ENCODE measurements at places on chromosomes 2 and 18.
A peak's percentile ranks its signal among the peaks of the same experiment; 100 is the strongest.

- DNase-seq: no peak
Measured at GRCh38 chr18:36315736-36316135, 18.2 kb downstream of the FHOD3 start.

DNA sequence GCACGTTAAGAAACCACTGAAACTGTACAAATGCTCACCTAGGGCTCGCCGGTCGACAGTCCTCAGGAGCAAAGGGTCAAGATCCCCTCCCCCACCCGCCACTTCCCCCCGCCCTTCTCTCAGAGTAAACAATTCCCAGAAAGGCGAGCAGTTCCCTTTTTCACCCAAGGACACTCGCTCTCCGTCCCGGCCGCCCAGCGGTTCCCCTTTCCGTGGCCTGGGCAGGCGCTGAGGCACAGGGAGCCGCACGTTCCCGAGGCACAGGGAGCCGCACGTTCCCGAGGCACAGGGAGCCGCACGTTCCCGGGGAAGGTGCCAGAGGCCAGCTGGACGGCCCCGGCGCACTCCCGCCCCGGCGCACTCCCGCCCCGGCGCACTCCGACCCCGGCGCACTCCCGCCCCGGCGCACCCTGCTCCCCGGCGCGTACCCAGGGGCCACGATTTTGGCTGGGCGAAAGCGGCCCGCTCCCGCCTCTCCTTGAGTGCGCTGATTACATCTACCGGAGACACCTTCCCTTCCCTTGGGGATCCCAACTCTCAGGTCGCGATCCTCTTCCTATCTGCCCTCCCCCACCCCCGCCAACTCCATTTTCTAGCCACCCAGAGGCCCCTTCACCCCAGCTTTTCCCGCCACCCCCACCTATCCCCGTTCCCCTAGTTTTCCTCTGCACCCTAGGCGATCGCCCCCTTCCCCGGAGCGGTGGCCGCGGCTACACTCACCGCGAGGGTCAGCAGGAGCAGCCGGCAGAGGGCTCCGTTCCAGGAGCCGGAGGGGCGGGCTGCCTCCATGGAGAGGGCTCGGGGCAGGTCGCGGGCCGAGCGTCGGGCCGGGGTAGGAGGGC, 817 bp downstream of the DSC2 start:
- DNase-seq: no peak

DNA sequence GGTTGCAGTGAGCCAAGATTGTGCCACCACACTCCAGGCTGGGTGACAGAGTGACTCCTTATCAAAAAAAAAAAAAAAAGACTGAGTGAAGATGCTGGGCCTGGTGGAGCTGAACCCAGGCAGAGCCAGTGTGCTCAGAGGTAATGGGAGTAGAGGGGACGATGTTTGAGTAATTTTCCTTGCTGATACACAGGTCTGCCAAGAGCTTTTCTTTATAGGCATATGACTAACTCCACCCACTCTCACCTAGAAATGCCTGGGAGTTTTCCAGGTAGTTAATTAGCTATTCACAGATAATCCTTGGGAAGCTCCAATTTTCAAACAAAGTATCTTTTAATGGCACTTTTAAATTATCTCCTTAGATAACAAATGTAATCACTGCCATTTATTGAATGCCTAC, 33.4 kb upstream of the ACSL3 start:
- no peak for DNase-seq

DNA sequence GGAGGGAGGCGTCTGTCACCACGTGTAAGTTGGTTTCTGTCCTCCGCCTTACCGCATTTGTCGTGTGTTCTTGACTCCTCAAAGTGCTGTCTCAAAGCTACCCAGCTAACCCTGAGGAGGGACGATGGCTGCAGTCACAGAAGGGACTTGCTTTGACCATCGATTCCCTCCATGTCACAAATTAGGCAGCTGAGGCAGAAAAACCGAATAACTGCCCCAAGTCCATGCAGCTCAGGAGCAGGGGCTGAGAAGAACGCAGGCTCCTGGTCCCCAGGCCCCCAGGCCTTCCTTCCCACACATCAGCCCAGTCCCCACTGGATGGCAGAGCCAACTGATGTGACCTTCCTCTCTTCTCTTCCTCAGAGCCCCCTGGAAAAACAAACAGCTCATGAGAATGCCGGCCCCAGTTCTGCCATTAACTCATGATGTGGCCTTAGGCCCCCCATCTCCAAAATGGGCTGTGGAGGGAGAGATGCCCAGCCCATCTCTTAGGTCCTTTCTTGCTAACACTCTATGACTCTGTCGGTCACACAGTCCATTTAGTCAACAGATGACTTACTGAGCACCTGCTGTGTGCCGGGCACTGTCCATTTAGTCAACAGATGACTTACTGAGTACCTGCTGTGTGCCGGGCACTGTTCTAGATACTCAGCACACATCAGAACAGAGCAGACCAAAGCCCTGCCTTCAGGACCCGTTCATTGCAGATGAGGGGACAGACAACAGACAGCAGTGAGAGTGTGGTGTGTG, 19.6 kb downstream of the MTERF4 start:
- DNase-seq: no peak

GRCh38 chr2:215428060-215428910, 7.6 kb downstream of the FN1 start:
- DNase-seq: no peak

- no peak for DNase-seq
Measured at GRCh38 chr2:44016282-44016681, 20.5 kb upstream of the LRPPRC start.

DNA sequence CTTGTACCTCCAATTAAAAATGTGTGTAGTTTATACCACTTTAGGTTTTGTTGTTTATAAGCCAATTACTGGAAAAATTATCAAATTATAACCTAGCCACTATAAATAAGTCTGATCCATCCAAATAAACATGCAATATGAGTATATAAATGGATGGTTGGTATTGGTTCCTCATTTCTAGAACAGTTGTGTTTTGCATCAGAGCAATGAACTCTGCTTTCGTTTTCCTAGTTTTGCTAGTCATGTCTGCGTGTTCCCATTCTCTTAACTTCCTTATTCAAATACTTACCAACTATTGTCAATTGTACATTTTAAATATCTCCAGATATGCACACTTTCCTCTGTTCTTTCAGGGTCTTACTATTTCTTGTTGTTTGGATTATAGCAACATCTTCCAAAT, 641.7 kb downstream of the NR4A2 start:
- DNase-seq: no peak

DNA sequence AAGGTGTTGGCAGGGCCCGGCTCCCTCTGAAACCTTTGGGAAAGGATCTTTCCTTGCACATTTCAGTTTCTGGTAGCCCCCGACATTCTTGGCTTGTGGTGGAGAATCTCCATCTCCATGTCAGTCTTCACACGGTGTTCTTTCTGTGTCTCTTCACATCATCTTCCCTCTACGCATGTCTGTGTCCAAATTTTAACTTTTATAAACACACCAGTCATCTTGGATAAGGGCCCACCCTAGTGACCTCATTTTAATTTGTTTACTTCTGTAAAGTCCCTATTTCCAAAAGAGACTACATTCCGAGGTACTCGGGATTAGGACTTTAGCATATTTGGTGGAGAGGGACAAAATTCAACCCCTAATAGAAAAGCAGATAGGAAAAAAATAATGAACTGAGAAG, 138.4 kb downstream of the GALNT3 start:
- DNase-seq: no peak

GRCh38 chr18:46502444-46502843, 154.6 kb downstream of the LOXHD1 start:
- no peak for DNase-seq

- no peak for DNase-seq
Measured at GRCh38 chr2:167942366-167943081, 304.9 kb downstream of the STK39 start.

GRCh38 chr18:76487782-76488181, 7.3 kb downstream of the ZNF516 start:
- DNase-seq: no peak

GRCh38 chr2:15814403-15814802, 125.9 kb upstream of the MYCN start:
- DNase-seq: no peak

- no peak for DNase-seq
Measured at GRCh38 chr2:19861813-19862212, 40.0 kb downstream of the TTC32 start.

DNA sequence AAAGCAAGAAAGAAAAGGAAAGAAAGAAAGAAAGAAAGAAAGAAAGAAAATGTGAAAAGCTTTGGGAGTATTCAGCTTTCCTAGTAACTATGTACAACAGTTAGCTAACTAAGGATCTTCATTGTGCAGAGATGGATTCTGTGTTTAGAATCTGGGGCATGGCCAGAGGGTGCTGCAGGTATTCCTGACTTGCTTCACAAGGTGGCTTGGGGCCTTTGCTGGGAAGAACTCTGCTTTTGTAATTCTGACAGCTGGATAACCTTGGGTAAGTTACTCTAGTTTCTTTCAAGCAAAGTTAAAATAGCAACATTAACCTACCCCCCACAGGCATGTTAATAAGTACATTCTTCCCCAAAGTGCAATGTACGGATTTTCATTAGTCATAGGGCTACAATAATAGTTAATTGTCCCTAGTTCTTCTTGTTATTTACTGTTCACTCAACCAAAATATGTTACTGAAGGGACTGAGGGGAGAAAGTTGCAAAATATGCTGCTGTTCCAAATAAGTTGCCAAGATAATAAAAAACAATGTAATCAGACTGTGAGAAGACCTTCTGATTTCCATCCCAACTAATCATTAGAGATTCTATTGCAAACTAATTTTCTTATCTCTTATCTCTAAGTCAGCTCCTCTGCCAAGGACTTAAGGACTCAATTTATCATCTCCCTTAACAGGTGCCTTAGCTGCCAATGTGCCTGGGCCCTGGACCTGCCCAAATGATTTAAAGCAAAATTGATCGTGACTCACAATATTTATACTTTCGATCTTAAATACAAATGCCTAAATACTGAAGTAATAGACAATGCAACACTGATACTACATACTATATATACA, 50.3 kb downstream of the SERPINB8 start:
- no peak for DNase-seq

GRCh38 chr18:45608400-45608799, 6.9 kb upstream of the SLC14A2 start:
- no peak for DNase-seq

DNA sequence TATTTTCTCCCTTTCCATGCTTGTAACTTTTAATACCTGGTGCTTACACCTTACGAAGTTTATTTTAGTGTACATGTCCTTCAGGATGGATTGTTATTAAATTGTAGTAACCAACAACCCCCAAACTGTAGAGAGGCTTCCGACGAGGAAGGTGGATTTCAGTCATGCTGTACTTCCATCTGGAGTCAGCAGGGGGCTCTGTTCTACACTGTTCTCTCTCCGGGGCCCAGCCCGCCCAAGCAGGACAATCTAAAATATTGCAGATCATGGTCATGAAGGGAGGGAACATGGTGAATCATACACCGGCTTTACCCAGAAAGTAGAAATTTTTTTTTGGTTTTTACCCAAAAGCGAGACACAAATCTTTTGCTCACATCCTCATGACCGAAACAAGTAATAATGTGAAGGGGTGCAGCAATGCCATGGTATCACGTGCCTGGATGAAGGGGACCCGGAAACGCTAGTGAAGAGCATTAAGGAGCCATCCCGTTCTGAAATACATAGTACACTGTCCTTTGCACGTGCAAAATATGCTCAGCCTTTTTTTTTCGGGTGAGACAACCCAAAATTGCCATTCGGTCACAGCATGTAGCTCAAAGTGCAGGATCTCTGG, 884.8 kb downstream of the EPHA4 start:
- DNase-seq: peak; percentile 8

DNA sequence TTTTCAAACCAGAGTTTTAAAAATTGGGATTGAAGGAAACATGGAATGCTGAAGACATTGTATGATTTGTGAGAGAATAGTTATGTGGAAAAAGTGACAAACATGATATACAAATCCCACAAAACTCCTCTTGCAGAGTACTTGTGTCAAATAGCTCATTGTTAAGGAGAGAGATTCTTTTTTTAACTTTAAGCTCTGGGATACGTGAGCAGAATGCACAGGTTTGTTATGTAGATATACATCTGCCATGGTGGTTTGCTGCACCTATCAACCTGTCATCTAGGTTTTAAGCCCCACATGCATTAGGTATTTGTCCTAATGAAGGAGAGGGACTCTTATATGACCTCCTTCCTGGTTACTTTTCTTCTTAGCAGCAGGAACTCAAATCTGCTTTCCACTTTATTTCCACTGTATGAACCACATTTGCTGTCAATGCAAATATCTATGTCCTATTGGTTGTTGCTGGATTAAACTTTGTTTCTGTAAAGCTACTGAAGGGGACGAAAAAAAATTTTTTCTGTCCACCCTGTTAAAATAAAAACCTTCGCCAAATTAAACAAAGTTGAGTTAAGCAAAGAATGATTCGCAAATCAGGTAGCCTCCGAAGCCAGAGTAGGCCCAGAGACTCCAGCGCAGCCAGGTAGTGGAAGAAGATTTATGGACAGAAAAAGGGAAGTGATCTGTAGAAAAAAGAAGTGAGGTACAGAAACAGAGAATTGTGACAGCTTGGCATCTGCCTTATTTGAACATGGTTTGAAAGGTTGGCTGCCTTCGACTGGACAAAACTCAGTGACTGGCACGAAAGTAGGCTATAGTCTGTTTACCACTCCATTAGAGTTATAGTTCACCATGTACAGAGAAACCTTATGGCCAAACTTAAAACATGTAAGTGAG, 430.1 kb upstream of the CHST9 start:
- DNase-seq: no peak

GRCh38 chr2:215692387-215693079, 256.7 kb upstream of the FN1 start:
- DNase-seq: no peak

DNA sequence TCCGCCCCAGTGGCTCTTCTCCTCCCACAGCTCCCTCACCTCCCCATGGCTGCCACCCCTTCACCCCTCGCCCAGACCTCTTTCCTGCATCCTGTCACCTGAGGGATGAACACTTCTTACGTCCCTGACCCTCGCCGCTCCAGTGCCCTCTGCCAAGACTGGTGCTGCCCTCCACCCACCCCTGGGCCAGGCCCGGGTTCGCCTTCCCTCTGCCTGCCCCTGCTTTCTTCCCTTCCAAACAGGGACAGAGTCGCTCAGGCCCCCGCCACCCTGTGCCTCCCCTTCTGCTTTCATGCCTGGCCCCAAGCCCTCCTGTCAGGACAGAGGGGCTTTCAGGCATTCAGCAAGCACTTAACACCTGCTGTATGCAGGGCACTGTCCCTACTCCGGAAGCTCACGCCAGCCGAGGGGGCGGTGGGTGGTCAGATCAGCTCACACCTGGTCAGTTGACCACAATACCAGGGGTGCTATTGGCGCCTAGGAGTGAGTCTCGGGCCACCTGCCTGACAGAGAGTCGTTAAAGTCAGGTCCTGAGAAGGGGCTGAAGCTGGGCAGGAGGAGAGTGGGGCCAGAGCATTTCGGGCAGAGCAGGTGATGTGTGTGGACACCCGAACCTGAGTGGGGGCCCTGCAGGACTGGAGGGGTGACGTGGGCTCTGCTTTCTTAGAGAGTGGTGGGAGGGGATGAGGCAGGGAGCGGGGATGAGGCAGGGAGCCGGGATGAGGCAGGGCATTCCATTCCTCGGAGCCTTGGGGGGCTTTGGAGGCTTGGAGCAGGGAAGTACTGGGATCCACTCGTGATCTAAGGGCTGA, 26.0 kb upstream of the HPCAL1 start:
- no peak for DNase-seq

All from effector CD8-positive, alpha-beta T cell (primary cell).